Muscle of back (tissue), 13 donors: ENCODE measurements at places on chromosomes 13 and 19. TPM values are rescaled to one million over a fixed set of nuclear protein-coding genes. Genes with fewer than 3 reads are reported as not detected.

KLK4 gene
- not detected for polyA plus RNA-seq

NLRP12 gene
- 0.22 TPM for polyA plus RNA-seq

C5AR2 gene
- 0.63 TPM for polyA plus RNA-seq

AMH gene
- 6.6 TPM for polyA plus RNA-seq

CEACAM18 gene
- not detected for polyA plus RNA-seq

DNA sequence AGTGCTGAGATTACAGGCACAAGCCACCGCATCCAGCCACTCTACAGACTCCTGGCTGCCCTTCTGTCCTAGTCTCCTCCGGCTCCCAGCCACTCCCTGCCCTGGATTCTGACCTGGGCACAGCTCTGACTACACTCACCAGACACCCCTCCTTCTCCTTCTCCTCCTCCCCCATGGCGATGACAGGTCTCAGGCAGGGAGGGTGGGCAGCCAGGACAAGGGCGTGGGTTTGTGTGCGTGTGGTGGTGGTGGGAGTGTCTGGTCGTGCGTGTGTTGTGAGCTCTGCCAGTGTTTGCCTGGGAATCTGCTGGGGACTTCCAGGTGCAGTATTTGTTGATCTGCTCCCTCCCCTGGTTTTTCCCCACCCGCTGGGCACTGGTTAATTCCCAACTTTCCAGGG, 3.0 kb upstream of the NCCRP1 start:
- DNase-seq = no peak

DNA sequence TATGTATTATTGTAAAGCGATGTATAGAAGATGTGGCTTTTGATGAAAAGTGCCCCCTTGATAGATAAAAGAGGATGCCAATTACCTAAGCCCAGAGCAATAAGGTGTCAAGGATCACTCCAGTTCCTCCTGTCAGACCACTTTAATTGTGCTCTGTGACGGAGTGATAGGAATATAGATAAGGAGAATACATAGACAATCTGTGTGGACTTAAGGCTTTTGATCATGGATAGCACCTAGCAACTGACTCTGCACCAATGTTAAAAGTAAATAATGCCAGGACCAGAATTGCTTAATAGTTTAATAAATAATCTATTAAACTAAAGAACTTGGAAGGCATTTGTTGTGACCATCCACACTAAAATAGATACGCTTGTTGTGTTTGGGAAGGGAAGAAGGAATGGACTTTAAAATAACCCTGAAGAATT, 390.7 kb upstream of the ARGLU1 start:
- no peak for DNase-seq

GRCh38 chr13:73299787-73300186, 241.0 kb downstream of the KLF5 start:
- DNase-seq = no peak

GRCh38 chr13:95426631-95427030, 125.4 kb upstream of the ABCC4 start:
- no peak for DNase-seq

GRCh38 chr13:92573467-92574057, 653.0 kb upstream of the GPC6 start:
- DNase-seq = no peak

GRCh38 chr13:80131204-80131603, 209.7 kb downstream of the SPRY2 start:
- DNase-seq = peak; percentile 60

GRCh38 chr13:20567881-20568528, 1.0 kb downstream of the IFT88 start:
- no peak for DNase-seq

DNA sequence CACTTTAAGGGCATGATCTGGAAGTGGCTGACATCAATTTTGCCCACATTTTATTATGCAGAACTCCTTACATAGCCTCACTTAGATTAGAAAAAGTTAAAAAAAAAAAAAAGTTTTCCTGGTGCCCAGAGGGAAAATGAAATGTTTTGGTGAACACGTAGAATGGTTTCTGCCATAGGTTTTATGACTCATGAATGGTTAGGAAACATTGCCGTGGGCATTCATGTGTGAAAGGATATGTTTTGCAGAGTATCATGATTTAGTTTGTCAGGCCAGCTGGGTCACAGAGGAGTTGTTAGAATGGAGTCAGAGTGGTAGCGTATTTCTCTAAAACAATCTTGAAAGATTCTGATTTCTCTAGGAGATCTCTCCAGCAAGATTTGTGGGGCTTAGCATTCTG, 133.8 kb downstream of the MRPL57 start:
- DNase-seq = no peak

DNA sequence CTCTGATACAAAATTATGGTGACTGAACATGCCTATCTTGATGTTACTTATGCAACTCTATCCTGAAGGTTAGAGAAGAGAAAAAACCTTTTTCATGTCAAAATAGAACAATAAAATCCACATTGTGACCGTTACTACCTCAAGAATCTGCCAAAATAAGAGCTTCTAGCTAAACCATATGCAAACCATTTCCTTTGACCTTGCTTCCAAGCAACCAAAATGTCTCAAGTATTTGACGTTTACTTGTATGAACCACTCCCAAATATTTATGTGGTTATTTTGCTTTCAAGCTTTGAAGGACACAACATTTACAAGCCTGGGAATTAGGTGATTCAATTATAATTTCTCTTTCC, 13.9 kb downstream of the FOXO1 start:
- no peak for DNase-seq

DNA sequence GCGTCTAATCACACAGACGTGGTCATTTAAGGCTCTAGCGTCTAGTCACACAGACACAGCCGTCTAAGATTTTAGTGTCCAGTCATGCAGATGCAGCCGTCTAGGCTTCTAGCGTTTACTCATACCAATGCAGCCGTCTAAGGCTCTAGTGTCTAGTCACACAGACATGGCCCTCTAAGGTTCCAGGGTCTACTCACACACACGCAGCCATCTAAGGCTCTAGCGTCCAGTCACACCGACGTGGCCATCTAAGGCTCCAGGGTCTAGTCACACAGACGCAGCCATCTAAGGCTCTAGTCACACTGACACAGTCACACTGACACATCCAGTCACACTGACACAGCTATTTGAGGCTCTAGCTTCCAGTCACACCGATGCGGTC, 55.7 kb downstream of the KLF2 start:
- no peak for DNase-seq

DNA sequence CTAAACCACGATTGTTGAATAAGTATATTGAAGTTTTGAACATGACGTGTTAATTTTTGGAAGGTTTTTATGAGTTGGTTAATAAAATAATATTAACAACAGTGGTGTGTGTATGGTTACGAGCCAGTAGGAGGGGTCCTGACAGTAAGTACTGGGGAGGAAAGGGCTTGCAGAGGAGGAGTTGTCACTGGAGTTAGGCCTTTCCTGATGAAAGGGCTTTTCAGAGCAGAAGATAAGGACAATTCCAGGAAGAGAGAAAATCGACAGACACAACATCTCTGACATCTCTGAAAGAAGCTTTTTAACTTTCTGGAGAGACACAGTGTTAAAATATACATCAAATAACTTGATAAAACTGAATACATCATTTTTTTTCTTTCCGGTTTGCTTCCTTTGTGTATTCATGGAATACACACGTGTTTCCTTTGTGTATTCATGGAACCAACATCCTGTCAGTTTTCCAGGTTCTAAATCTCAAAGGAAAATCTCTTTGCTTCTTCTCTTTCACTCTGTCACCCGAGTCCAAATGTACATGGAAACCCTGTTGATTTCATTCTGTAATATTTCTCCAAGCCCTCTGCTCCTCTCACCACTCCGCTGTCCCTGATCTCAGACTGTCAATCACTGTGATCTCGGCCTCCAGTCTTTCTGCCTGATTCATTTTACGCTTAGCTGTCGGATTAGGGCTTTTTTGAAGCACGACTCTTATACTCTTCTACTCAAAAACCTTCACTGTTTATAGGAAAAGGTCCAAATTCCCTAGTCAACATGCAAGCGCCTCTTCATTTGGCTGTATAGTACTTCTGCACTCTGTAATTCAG, 374.4 kb downstream of the DLEU7 start:
- DNase-seq = no peak

- no peak for DNase-seq
These were observed 24.9 kb downstream of the SLC8A2 start for GRCh38 chr19:47446534-47447469.

DNA sequence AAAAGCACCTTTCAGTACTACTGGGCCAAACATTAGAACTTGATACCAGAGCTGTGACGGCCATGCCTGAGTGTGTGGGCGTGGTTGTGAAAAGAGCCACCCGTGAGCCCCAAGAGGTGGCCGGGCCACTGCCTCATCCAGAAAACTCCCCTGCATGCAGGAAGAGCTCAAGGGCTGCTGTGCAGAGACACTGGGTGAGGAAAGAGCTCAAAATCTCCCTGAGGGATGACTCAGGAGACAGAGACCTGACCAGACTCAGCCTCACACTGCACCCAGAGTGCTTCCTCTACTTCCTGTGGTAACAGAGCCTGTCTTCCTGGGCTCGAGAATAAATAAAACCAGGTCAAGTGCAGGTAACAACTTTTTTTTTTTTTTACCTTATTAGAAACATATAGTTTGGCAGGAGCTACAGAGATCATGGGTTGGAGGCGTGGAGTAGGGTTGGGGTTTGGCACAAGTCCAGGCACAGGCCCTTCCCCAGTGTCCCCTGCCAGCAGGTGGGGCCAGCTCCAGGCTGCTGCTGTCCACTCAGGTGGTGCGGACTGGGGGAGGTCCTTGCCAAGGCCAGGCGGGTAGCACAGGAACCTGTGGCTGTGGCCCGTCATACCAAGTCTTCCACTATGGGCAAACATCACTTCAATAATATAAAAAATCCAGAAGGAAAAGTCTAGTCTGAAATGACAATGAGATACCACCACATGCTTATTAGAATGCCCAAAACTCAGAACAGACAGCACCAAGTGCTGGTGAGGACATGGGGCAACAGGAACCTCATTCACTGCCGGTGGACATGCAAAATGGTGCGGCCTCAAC, 25.5 kb downstream of the ELL start:
- DNase-seq = no peak

DNA sequence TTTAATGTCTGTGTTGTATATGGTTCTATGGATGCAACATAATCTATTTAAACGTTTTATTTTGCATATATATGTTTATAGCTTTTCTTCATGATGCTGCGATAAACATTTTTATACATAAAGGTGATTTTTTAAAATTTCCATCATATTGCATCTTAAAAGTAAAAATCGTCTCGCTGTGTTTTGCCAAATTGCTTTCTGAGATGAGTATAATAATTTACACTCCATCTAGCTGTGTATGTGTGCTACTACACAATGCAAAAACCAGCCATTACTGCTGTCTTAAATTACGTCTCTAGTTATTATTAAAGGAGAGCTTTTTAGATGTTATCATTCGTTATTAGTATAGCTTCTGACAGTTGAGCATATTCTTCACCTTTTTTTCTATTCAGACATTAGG, 37.2 kb downstream of the METTL21C start:
- no peak for DNase-seq

DNA sequence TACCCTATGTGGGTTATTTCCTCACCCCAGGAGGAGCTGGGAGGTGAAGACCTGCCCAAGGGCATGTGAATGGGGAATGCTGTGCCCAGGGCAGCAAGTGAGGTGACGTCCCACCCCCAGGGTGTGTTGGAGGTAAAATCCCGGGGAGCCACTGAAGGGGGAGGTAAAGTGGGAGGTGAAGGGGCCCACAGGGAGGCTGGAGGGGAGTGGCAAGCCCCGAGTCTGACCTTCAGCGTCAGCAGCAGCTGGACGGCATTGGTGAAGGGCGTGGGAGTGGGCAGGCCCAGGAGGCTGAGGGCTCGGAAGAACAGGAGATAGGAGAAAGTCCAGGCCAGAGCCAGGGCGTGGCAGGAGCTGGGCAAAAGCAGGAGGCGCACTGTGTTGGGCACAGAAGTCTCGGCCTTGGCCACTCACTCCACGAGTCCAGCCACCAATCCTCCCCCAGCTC, 2.4 kb downstream of the MBOAT7 start:
- no peak for DNase-seq

GRCh38 chr13:30510811-30511371, 45.2 kb upstream of the HMGB1 start:
- DNase-seq = no peak

- no peak for DNase-seq
These were observed 606 bp downstream of the ERCC1 start for GRCh38 chr19:45423033-45423588.

GRCh38 chr13:33052506-33053280, 36.5 kb downstream of the KL start:
- DNase-seq = peak; percentile 75

- DNase-seq = peak; percentile 75
These were observed 3.5 kb downstream of the RASA3 start for GRCh38 chr13:114128624-114129522.

GRCh38 chr19:40763963-40764362, 11.4 kb upstream of the MIA start:
- no peak for DNase-seq

DNA sequence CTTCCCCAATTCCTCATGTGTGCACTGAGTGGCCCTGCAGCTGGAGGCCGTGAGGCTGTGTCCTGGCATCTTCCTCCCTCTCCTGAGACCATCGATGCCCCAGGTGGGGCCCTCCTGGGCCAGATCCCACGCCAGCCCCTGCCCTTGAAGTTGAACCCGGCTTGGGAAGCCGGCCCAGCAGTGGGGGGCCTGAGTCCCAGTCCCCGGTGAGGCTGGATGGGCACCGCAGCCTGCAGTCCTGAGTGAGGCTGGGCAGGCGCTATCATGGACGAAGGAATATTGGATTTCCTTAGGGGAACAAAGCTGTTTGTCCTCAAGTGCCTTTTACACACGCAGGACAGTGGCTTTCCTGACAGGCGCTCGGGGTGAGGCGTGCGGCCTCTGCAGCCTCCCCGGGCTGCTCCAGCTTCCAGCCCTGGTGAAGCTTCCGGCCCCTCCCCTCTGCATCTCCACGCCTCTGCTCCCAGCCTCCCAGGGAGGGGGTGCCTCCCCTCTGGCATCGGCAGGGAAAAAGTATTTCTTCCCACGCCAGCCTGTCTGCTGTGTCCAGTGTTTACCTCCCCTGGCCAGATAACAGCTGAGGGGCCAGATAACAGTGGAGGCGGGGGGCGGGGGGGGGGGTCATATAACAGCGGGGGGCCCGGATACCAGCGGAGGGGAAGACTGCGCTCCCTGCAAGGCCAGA, 159.5 kb downstream of the KDM4B start:
- DNase-seq = peak; percentile 34

DNA sequence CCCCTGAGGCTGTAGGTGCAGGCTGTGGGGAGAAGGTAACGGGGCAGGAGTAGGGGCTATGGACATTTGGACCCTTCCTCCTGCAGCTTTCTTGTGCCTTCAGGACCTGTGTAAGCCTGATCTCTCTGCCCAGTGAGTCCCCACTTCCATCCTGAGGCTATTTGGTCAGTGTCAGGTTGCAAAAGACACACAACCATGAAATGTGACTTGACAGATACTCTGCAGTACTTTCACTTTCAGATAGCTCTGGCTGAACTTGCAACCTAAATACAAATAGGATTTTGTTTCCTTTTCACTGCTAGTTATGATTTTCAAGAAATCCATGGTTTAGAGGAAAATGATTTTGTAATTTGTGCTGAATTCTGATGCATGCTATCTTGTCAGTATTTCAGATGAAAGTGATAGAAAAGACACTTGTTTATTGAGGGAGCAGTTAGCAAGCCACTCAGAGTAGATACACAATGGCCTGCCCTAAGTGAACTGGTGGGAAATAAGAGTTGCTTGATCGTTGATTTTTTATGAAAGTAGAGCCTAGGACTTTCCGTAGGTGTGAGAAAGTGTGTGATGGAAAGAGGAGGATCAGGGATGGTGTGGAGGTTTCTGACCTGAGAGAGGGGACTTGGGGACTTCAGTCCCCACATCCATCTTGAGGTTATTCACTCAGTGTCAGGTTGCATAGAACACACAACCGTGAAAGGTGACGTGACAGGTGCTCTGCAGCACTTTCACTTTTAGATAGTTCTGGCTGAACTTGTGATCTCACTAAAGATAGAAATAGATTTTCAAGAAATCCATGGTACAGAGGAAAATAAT, 18.1 kb upstream of the EID2 start:
- DNase-seq = no peak
